Fibroblast of skin of right quadriceps (primary cell): ENCODE measurements at places on chromosomes 3 and 15.

GRCh38 chr3:168362661-168363247 lies 267.0 kb upstream of the GOLIM4 start:
- DNase-seq, result no peak

DNA sequence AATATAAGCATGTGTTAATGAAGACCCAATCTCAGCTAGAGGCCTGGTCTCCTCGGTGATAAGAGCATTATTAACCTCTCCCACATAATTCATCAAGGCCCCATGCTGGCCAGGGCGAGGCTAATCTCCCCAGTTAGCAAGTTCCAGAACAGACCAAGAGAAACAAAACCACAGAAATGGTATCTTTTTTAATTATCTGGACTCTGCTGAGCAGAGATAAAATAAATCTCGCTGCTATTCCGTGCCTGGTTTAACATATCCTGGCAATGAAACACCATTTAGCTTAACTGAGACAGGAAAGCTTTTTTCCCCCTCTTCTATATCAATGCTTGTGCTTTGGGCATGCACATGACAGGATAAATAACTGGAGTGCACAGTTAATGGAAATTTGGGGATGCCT lies 72.5 kb upstream of the ARHGEF3 start:
- DNase-seq, result no peak

DNA sequence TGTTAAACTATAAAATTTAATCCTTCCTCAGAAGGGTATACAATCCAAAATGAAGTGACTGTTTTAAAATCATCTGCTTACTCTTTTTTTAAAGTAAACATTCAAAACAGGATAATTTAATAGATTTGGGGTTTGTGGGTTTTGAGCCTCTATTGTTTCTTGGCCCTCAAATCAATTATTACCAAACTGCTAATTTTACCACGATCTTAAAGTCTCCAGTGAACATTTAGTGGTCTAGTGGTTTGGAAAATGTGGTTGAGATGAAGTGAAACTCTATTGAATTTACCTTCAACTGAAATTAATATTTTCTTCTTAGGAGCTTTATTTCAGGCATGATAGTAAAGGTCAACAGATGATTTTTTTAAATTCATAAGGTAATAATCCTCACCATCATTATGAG lies 11.2 kb upstream of the ATP11B start:
- DNase-seq, result no peak

DNA sequence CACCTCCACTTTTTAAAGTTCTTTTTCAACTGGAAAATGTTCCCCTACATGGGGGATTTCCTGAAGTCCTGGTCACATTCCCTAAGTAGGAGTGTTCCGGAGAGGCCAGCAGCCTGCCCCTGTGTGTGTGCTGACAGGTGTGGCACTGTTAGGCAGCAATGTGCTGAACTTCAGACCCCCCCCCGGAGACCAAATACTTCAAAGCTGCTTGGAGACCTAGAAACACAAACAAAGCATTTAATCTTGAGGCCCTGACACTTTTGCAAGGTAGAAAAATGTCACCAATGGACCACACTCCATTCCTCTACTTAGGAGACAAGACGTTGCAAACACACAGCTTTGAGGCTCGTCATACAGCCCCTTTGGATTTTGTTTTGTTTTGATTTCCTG lies 259.6 kb upstream of the CTNNB1 start:
- DNase-seq, result no peak

DNA sequence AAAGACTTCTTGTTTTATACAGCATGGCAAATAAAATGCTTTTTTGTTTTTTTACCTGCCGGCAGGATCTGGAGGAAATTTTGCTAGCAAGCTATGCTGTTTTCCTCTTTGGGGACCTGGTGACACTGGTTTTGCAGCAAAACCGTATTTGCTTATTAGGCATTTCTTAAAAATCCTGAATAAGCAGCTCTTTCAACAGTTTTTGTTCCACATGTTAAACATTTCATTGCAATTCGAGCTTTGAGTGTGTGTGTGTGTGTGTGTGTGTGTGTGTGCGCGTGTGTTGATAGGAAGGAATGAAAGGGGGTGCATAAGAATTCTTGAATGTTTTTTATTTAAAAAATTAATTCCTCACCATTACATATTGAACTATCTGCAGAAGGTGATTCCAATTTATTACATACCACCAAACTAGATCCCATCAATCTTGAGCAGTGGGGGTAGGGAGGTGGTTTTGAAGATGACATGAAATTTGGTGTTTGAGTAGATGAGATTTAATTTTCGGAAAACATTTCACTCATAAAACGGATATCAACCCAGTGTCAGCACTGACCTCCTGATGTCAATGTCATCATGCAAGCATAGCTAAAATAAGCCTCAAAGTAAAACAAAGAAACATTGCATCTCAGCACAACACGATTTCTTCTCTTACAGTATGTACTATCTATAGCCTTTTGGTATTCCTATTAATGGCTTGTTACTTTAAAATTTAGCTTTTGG lies 17.3 kb downstream of the ZBTB38 start:
- DNase-seq, result peak; percentile 49

GRCh38 chr15:63517202-63517601 lies 12.8 kb downstream of the USP3 start:
- no peak for DNase-seq

- no peak for DNase-seq
Observed at GRCh38 chr3:61724801-61725200, 163.4 kb downstream of the PTPRG start.

- DNase-seq, result peak; percentile 62
Observed at GRCh38 chr15:34318277-34319079, 19.1 kb downstream of the SLC12A6 start.

DNA sequence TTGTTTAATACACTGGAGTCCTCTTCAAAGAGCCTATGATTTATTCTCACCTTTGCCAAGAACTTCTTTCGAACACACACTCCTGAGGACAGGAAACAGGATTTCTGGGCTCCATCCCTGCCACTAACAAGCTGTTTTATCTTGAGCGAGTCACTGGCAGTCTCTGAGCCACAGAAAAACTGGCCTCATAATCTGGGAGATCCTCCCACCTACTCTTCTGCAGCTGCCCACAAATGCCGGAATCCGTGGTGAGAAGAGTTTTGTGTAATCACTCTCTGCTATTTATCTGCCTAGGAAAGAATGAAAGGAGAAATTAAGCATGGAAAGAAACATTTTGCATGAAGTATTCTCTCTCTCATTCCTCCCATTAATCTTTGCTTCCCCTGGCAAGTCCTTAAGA lies 172.0 kb upstream of the TRIM42 start:
- DNase-seq, result no peak

DNA sequence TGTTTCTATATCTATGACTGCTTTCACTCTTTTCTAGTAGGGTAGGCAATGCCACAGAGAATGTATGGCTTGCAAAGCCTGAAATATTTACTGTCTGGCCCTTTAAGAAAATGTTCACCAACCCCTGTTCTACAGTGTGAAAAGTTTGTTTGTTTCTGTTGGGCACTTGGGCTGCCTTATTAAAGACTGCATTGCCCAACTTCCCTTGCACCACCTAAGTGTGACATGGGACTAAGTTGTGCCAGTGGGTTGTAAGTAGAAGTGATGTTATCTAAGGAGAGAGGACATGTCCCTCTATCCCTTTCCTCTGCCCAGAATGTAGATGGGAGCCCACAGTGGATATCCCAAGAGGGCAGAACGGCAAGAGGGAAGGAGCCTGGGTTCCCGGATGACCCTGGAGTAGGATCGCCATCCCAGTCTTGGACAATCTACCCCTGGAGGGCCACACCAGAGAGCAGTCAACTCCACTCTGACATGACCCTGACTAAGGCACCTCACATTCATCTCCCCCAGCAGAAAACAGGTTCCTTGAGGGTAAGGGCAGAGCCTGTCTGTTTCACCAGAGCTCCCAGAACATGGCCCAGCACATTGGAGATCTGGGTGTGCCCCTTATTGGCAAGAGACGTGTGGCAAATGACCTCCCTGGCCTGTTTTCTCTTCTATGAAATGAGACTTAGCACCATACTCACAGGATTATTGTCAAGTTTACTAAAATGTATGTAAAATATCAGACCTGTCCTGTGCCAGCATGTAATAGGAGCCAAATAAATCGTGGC lies 138.8 kb downstream of the SMAD6 start:
- DNase-seq, result no peak

DNA sequence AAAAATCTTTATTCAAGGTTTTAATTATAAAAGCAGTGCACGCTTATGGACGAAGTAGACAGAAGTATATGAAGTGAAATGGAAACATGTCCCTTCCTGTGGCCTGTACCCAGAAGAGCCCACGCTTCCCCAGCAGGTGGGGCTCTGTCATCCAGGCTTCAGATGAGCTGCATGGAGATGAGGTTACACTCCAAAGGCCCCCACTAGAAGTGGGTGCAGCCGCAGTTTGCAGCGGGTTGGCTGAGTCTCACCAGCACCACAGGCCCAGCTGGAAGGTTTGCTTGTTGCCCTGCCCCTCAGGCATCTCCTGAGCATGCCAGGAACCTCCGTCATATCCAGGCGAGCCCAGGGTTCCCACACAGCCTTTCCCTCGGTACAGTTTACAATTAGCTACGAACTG lies 33.1 kb downstream of the PRR20G start:
- no peak for DNase-seq

DNA sequence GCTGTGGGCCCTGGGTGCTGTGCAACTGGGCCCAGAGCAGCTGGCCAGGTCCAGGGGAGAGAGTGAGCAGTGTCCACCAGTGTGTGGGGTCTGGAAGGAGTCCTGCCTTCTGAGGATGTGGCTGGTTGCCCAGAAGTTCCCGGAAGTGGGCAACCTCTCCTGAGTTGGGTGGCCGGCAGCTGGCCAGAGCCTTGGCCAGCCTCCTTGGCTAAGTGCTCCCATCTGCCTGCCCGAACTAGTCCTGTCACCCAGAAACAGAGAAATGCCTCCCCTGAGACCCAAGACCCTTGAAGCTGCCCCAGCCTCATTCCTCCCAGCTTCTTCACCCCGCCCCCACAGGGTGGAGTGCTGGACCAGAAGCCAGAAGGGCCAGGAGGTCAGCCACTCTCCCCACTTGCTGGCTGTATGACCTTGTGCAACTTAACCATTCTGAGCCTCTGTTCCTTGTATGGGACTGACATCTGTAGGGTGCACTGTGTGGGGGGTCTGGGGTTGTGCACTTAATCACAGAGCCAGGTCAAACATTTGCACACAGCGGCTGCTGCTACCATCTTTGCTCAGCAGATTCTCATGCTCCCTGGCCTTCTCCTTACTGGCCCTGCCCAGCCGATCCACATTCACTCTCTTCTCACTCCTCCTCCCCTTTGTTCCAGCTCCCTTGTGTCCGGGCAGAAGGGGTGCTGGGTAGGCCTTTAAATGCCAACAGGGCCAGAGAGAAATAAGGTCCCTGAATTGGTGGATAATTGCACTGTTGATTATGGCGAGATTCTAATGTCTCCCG lies 7.5 kb upstream of the ALAS1 start:
- DNase-seq, result peak; percentile 13

DNA sequence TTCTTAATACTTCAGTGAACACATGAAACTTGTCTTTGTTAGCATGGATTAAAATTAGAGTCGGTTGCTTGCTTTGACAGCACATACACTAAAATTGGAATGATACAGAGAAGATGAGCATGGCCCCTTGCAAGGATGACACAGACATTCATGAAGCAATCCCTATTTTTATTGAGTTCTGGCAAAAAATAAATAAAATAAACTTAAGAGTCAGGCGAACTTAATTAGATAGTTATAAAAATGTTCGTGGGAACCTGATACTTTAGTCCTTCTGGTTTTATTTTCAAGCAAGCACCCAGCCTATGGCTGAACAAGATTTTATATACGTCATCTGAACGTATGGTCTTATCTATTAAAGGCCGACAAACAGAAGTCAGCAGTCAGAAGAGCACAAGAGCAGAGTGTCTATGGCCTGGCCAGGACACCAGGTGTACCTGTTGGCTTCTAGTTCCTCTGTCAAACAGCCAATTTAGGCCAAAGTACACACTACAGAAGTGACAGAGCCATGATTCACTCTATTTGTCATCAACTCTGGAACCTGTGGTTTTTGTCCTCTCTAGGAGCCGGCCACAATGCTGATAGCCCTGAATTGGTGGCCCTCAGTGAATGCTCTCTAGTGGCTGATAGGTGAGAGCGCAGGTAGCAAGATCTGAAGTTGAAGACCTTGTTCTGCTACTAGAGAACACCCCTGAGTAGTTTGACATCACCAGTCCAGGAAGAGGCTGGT lies 64.3 kb downstream of the LEO1 start:
- no peak for DNase-seq

GRCh38 chr15:86076468-86076867 lies 3.2 kb upstream of the AGBL1 start:
- no peak for DNase-seq

- DNase-seq, result peak; percentile 13
Observed at GRCh38 chr15:56523521-56523920, 58.6 kb upstream of the MNS1 start.

DNA sequence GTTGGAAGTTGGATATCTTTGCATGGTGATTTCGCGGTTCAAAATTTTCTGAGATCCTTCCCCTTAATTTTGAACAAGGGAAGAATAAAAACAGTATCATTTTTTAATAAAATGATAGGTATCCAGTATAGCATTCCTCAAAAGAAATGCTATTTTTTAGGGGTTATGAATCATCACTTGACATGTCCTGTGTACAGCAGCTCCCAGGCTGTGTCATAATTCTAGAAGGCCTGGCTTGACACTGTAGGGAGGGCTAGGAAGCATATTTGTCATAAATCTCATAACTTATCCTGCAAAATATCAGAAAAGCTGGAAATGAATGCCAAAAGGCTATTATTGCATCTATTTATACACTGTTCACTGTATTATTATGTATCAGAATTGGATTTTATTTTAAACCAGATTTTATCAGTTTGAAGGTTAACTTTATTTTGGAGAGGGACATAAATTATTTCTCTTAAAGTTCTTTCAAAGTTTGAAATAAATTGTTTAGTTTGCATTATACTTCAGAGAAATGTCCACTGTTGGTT lies 539.1 kb upstream of the ROBO2 start:
- DNase-seq, result peak; percentile 41

DNA sequence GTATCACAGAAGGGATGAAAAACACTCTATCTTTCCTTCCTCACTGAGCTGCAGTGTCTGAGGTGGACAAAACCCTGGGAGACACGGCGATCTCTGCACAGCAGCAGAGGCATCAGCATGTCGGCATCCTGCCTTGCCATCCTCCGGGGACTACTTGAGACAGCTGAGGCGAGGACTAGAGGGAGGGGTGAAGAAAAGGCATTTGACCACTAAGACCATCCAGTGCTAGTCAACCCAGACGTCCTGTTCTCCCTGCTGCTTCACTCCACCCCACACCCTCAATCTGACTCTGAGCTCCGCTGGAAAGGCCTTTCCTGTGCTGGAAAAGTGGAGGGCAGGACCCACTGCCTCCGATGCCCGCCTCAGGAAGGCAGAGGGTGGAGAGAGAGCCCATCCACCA lies 67.3 kb downstream of the VGLL4 start:
- DNase-seq, result no peak

GRCh38 chr3:42421818-42422796 lies 11.7 kb upstream of the LYZL4 start:
- no peak for DNase-seq
